ENCODE measurements at places on chromosomes 7 and 10. TPM values are rescaled to one million over a fixed set of nuclear protein-coding genes. Genes with fewer than 3 reads are reported as not detected.

GRCh38 chr7:105723572-105723971 is 142.3 kb upstream of the EFCAB10 start:
- H3K27ac ChIP-seq = no peak overlapping the region
- no peak overlapping the region for H3K4me3 ChIP-seq
- peaks cover 7% of the 10 kb centered on the region for H3K4me1 ChIP-seq

DNA sequence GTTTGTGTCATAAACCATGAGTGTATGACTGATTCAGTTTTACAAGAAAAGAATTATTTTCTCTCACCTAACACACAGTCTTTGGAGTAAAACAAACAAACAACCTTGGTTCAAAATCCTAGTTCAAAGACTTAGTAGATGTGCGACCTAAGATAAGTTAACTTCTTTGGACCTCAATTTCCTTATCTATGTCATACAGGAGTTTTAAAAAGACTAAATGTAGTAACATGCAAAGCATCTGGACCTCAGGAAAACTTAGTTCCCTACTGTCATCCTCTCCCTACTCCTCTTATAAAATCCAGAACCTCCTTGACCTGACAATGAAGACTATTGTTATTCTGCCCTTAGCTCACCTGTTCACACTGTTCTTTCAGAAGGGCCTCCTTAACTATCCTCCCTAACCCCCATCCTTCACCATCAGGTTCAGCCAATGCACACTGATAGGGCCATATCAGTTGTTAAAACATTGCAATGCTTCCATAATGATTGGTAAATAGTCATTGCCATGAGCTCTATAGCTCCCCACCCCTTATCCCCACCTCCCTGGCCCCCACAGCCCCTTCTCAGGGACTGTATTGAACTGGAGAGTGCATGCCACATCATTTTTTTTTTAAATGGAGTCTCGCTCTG is 28.8 kb upstream of the CCNJ start:
- peaks cover 8% of the 10 kb centered on the region for H3K4me1 ChIP-seq
- H3K27me3 ChIP-seq = no peaks in the 10 kb centered on the region
- no peaks in the 10 kb centered on the region for H3K36me3 ChIP-seq
- H3K4me3 ChIP-seq = no peak overlapping the region
- no peak for DNase-seq

GRCh38 chr10:78921895-78922294 is 146.9 kb upstream of the ZMIZ1 start:
- H3K4me1 ChIP-seq = peaks cover 10% of the 10 kb centered on the region
- no peaks in the 10 kb centered on the region for H3K36me3 ChIP-seq
- no peaks in the 10 kb centered on the region for H3K27me3 ChIP-seq
- H3K4me3 ChIP-seq = no peak overlapping the region
- H3K27ac ChIP-seq = no peak overlapping the region

GRCh38 chr7:15543256-15543655 is 18.6 kb downstream of the AGMO start:
- H3K4me3 ChIP-seq = no peak overlapping the region
- H3K27ac ChIP-seq = no peak overlapping the region
- no peak for DNase-seq
- H3K36me3 ChIP-seq = no peaks in the 10 kb centered on the region
- H3K27me3 ChIP-seq = no peaks in the 10 kb centered on the region

DNA sequence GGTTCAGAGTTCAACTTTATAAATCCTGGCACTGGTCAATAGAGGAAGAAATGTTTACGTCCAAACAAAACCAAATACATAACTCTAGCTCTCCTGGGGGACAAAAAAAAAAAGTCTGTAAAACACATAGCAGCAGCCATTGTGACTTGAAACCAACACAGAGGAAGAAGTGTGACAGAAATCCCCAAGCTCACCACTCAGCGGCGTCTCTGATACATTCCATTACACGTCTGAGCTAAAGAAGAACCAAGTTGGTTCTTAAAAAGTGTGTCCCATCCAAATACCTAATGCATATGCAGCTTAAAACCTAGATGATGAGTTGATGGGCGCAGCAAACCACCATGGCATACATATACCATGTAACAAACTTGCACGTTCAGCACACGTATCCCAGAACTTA is 58.3 kb upstream of the NANOS1 start:
- H3K4me3 ChIP-seq = no peak overlapping the region
- no peak for DNase-seq
- H3K4me1 ChIP-seq = no peaks in the 10 kb centered on the region
- H3K27ac ChIP-seq = no peak overlapping the region
- H3K36me3 ChIP-seq = no peaks in the 10 kb centered on the region

- H3K4me3 ChIP-seq = no peak overlapping the region
- no peak overlapping the region for H3K27ac ChIP-seq
- H3K27me3 ChIP-seq = no peaks in the 10 kb centered on the region
- DNase-seq = no peak
Measured at GRCh38 chr10:132055616-132056015, 10.1 kb upstream of the JAKMIP3 start.

DNA sequence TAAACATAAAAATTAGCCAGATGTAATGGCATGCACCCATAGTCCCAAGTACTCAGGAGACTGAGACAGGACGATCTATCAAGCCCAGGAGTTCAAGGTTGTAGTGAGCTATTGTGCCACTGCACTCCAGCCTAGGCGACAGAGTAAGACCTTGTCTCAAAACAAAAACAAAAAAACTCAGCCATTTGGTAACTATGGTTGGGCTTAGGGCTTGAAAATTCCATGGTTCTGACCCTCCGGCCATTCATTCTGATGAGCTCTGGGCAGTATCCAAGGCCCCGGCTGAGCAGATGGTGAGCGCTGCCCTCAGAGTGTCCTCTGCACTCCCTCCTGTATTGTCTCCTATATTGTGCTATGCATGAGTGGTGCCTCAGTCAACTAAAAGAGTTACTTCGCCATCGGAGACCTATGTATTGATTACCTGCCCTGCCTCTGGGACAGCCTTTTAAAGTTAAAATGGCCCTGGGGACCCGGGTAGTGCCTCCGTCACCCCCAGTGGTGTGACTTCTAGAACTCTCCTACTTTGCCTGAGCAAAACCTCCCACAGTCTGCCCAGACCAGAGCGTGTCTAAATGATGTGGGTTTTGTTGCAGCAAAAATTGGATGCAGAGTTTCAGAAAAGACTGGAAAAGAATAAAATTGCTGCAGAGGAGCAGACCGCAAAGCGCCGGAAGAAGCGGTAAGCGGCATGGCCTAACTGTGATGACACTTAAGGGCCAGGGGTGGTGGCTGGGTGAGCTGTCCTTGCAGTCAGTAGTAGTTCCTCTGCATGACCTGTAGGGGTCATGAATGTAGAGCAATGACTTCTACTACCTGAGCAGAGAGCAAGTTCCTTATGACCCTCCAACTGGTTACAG is 8.1 kb downstream of the PRKRIP1 start:
- H3K36me3 ChIP-seq = peaks cover 100% of the 10 kb centered on the region
- no peak overlapping the region for H3K4me3 ChIP-seq
- H3K27me3 ChIP-seq = no peaks in the 10 kb centered on the region
- H3K4me1 ChIP-seq = no peaks in the 10 kb centered on the region

DNA sequence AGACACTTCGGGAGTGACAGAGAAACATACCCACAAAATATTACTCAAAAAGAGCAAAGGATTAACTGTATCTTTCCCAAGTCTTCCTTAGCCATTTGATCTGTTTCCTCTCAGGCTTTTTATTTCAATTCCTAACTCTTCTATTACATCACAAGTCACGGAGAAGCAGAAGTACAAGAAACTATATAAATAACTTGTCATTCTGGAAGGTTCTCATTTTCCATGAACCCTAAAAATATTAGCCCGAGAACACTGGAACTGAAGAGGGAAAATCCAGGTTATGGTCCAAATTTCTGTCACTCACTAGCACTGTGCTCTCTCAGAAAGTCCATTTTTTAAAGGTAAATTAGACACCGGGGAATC is 98.0 kb downstream of the GRB10 start:
- H3K27ac ChIP-seq = peak overlapping the region; percentile 71
- H3K27me3 ChIP-seq = no peaks in the 10 kb centered on the region
- peaks cover 30% of the 10 kb centered on the region for H3K4me1 ChIP-seq
- peaks cover 10% of the 10 kb centered on the region for H3K36me3 ChIP-seq
- H3K4me3 ChIP-seq = no peak overlapping the region

DNA sequence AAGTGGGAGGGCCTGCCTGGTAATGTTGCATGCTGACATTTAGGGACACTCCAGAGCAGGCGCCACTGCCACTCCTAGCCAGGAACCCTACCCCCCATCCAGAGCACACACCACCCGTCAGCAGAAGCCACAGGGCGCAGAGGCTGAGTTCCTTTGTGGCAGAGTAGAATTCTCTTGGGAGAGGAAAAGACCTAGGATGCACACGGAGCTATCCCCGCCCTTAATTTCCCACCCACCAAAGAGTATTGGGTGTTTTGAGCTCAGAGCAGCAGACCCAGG is 702 bp upstream of the INSYN2A start:
- H3K4me1 ChIP-seq = peaks cover 25% of the 10 kb centered on the region
- H3K27me3 ChIP-seq = peaks cover 47% of the 10 kb centered on the region
- H3K36me3 ChIP-seq = no peaks in the 10 kb centered on the region
- no peak overlapping the region for H3K4me3 ChIP-seq
- no peak overlapping the region for H3K27ac ChIP-seq

DNA sequence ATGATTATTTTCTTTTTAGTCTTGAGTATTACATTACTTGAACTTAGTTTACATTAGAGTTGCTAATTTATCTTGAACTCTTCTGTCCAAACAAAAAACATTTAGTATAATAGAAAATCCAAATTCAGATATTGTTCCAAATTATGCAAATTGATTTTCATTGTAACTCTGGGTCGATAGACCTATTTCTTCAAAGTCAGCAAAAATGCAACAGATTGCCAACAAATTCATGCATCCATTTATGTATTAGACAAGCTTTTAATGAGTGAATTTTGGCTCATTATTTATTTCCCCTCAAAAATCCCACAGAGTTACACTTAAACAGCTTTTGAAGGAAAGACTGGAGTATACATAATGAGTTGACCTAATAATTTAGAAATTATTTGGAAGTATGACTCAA is 240.8 kb downstream of the RELN start:
- no peak for DNase-seq
- H3K4me3 ChIP-seq = no peak overlapping the region
- H3K4me1 ChIP-seq = no peaks in the 10 kb centered on the region
- no peaks in the 10 kb centered on the region for H3K36me3 ChIP-seq

DNA sequence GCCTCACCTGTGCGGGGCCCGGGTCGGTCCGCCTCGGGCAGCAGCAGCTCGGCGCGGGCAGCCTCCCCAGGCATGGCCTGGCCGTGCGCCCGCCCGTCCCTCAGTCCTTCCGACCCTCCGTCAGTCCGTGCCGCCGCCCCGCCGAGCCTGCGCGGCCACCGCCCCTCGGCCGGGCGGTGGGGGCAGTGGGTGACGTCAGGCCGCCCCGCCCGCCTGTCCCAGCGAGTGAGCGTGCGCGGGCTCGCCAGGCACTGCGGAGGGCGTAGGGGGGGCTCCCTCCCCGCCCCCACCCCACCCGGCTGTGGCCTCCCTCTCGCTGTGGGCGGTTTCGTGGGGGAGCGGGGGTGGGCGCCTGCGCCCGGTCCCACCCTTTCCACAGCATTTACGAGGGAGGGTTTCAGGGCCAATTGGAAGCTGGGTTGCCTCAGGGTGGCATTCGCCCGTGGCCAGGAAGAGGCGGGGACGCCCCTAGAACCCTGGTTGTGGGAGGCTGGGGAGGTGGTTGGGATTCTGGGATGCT is at the start of gene NACAD:
TSS of gene NACAD (minus strand) at position 149 of the 520 bp plus-strand sequence. CDS start at position 74, 75 bp downstream.
- H3K27me3 ChIP-seq = peaks cover 12% of the 10 kb centered on the region
- peaks cover 16% of the 10 kb centered on the region for H3K4me1 ChIP-seq
- H3K36me3 ChIP-seq = no peaks in the 10 kb centered on the region

DNA sequence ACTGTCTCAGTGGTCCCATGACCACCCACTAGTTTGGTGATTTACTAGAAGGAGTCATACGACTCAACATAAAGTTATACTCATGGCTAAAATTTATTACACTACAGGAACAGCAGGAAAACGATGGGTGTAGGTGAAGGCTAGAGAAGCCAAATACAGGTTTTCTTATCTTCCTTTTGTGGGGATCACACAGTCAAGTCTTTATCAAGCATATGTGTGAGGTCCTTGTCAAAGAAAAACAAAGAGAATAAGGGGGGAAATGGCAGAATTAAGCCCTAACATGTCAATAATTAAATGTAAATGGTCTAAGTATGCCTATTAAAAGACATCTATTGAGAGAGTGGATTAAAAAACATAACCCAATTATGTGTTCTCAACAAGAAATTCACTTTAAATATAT is 47.8 kb upstream of the UBN2 start:
- H3K27me3 ChIP-seq = no peaks in the 10 kb centered on the region
- no peaks in the 10 kb centered on the region for H3K36me3 ChIP-seq
- no peak overlapping the region for H3K4me3 ChIP-seq
- no peaks in the 10 kb centered on the region for H3K4me1 ChIP-seq
- H3K27ac ChIP-seq = no peak overlapping the region
- no peak for DNase-seq

DNA sequence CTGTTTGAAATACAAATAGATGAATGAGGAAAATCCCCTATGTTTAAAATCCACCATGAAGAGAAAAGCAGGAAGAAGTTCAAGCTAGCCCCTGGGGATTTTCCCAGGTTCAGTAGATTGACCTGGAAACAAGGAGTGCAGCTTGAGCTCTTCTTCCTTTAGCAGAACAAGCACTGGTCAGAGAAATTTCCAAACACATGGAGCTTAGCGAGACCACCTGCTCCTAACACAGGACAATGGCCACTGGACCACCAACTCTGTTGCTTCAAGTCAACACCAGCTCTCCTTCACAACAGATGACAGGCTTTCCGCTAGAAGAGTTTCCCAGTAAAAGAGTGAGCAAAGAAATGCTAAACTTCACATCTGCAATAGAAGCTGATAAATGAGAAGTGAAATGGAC is 9.4 kb upstream of the FBXW4 start:
- no peak for DNase-seq
- no peaks in the 10 kb centered on the region for H3K36me3 ChIP-seq
- peaks cover 4% of the 10 kb centered on the region for H3K27me3 ChIP-seq
- no peaks in the 10 kb centered on the region for H3K4me1 ChIP-seq

The CH25H gene
- not detected for total RNA-seq

The GPNMB gene
- 32.7 TPM for total RNA-seq

The COL13A1 gene
- total RNA-seq = 7.1 TPM

The ZNF853 gene
- total RNA-seq = 8.6 TPM

The MNX1 gene
- total RNA-seq = not detected

The DDC gene
- total RNA-seq = not detected

The CPA1 gene
- not detected for total RNA-seq

The SPDYE8 gene
- not detected for total RNA-seq

The TMEM196 gene
- total RNA-seq = not detected

Measured in stomach (tissue), 19 donors.